ENCODE measurements at places on chromosomes 5 and 9.

GRCh38 chr9:107918749-107919148 lies 429.2 kb upstream of the KLF4 start:
- no peak for DNase-seq

DNA sequence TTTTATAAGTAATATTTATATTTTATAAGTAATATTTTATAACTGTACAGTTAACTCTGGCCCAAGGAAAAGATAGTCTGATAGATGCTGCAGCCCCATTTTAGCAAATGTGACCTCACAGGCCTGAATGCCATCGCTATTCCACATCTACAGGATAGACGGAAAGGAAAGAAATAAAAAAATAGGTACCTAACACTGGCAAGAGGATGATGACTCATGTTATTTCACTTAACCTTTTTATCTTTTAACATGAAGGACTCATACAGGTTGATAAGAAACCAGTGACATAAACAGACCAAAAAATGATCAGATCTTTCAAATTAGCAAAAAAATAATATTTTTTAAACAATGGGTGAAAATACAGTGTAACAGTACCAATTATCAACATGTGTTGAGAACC lies 2.7 kb downstream of the CD274 start:
- no peak for DNase-seq

DNA sequence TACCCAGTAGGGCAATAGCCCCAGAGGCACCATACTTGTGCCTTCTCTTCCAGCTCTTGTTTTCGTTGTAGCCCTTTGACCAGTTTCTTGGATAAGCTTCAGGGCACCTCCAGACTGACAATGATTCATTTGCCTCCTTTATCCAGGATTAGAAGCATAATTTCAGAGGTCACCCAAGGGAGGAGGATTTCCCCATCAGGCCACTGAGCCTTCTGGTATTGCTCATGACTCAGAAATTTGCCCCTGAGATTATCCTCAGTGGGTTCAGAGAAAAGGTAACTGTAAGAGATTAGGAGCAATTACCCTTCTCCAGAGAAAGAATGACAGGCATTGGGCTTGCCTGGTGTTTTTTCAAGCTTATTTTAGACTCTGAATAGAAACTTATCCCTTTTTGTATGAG lies 147.9 kb downstream of the MSX2 start:
- no peak for DNase-seq

- no peak for DNase-seq
Observed at GRCh38 chr5:164373876-164374275, 868.5 kb downstream of the MAT2B start.

DNA sequence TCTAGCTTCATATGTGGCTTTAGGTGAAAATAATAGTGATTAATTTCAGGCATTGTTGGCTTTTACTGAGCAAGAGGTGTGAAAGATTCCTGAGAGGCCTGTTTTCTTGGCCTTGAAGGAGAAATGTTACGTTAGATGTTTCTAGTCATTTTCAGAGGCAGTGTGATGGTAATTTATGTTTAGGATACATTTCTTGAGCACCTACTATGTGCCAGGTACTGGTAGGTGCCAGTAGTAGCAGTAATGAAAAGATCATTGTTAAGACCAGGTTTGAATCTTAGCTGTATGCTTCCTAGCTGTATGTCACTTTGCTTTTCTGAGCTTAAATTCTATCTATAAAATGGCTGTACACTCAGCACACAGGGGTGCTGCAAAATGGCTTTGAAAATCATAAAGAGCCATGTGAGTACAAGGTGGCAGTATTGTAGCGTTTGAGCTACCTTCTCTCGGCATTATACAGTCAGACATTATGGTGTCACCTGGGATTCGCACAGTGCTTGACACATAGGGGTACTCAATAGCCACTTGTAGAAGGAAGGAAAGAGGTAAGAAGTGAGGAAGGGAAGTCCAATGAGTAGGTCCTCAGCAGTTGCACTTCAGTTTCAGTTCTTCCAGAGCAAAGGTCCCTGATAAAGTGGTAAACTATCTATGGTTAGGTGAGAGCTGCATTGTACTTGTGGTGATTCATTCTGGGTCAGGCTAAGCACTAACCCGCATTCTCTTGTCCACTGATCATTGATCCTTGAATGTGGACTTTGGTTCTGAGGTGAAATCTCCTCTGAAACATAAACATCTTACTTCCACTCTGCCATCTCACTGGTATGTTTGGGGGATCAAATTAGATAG lies 166.5 kb upstream of the NR3C1 start:
- no peak for DNase-seq

DNA sequence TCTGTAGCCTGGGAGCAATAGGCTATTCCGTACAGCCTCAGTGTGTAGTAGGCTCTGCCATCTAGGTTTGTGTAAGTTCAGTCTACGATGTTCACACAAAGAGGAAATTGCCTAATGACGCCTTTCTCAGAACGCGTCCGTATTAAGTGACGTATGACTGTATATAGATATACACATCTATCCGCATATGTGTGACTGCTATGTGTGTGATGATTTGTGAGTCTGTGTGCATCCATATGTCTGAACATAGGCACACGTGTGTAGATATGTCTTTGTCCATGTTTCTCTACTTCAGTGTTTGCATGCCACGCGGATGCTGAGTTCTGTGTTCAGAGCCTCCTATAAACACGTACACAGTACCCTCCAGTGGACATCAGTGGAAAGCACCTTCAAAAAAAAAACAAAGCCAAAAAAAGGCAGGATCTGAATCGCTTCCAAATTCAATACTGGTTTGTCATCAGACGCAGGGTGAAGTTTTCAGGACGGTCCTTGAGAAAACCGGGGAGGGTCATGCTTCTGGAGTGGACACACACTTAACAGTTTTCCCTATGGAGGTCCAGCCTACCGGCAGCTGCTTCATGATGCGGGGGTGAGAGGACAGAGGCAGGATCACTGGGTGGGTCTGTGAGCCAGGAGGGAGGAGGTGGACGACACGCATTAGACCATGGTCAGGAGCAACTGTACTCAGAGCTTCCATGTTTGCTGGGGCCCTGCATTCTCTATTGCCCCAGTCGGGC lies 29.5 kb upstream of the ALDH1B1 start:
- DNase-seq, result peak; percentile 88

Data from NCI-H69 (cell line).